ENCODE measurements at places on chromosomes 2 and 18. TPM values are rescaled to one million over a fixed set of nuclear protein-coding genes. Genes with fewer than 3 reads are reported as not detected.

The CABLES1 gene
- 4.0 TPM for total RNA-seq

The LBH gene
- 8.5 TPM for total RNA-seq

The GRP gene
- not detected for total RNA-seq

The SAG gene
- not detected for total RNA-seq

The CAPN14 gene
- 0.08 TPM for total RNA-seq

The BABAM2 gene
- total RNA-seq = 13.6 TPM

The FLACC1 gene
- total RNA-seq = 1.2 TPM

The ZEB2 gene
- 39.6 TPM for total RNA-seq

The SLC5A7 gene
- under 0.01 TPM for total RNA-seq

The ANKRD30BL gene
- not detected for total RNA-seq

The BCL11A gene
- 0.50 TPM for total RNA-seq

The EVX2 gene
- not detected for total RNA-seq

The ACMSD gene
- 11.9 TPM for total RNA-seq
